Ureter (tissue), 1 donor: ENCODE measurements at places on chromosomes 1 and 21. TPM values are rescaled to one million over a fixed set of nuclear protein-coding genes. Genes with fewer than 3 reads are reported as not detected.

NBPF3 gene
- 21.5 TPM for total RNA-seq

RIMS3 gene
- 5.3 TPM for total RNA-seq

NHLH1 gene
- total RNA-seq: not detected

ABCA4 gene
- total RNA-seq: 1.8 TPM

FCRL4 gene
- not detected for total RNA-seq

ANGPTL3 gene
- not detected for total RNA-seq

OR10T2 gene
- total RNA-seq: not detected

GRCh38 chr1:87927391-87928280 is 599.0 kb downstream of the LMO4 start:
- no peak for DNase-seq

DNA sequence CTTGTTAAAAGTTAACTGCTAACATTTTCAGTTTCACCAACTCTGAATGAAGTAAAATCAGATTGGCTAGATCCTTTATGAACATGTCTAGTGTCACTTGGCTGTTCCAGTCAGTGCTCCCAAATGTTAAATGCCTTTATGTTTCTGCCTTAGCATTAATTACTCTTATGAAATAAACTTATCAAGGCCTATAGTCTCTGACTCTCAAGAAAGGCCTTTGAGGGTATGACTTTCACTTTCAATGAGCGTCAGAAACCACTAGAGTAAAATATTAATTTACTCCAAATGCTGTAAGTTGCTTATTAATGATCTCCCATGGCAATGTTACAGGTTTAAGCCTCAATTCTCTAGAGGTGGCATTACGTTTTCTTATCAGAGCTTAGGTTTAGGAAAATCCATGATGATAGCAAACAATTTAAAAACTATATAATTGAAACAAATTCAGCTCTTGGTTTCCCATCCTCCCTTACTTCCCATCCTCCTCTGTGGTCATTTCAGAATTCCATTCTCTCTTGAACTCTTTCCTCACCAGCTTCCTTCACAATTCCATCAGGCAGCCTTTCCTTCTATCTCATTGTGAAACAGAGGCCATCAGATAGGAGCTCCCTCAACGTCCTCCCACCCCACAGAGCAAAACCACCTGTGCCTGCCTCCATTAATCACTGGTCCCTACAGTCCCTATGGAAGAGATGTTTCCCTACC is 108.6 kb upstream of the COP1 start:
- DNase-seq: no peak

DNA sequence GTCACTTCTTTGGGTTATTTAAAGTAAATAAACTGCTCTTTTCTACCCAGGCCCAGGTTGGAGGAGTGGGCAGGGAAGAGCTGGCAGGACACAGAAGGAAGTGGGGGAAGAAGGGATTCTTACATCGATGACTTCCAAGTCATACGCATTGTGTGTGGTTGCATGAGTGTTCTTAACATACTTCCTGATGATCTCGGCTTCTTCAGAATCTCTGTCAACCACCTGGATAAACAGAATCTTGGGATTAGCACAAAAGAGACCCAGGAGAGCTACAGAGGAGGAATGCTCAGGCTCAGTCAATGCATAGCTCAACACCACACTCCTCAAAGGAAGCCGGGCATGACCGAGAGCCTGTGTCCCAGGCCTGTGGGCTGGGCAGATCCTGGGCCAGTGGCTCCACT is 42.1 kb downstream of the PARP1 start:
- no peak for DNase-seq

- no peak for DNase-seq
Measured at GRCh38 chr1:3404801-3405200, 49.7 kb upstream of the ARHGEF16 start.

DNA sequence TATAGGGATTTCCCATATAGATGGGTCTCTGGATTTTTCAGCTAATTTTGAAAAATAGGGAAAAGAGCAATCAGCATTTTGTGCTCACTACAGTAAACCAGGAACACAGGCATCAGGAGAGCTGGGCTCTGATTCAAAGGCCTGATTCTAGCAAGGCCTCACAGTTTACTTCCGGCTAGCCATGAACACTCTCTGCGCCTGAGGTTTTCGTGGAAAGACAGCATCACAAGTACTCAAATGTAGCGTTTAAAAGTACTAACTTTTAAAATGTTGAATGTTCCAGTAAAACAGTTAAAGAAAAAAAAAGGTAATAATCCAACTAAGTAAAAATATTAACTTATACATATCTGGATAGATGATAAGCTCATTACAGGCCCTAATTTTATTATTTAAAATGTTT is 120.6 kb downstream of the SLC45A1 start:
- no peak for DNase-seq

GRCh38 chr1:116463730-116464129 is 90.7 kb downstream of the ATP1A1 start:
- no peak for DNase-seq

DNA sequence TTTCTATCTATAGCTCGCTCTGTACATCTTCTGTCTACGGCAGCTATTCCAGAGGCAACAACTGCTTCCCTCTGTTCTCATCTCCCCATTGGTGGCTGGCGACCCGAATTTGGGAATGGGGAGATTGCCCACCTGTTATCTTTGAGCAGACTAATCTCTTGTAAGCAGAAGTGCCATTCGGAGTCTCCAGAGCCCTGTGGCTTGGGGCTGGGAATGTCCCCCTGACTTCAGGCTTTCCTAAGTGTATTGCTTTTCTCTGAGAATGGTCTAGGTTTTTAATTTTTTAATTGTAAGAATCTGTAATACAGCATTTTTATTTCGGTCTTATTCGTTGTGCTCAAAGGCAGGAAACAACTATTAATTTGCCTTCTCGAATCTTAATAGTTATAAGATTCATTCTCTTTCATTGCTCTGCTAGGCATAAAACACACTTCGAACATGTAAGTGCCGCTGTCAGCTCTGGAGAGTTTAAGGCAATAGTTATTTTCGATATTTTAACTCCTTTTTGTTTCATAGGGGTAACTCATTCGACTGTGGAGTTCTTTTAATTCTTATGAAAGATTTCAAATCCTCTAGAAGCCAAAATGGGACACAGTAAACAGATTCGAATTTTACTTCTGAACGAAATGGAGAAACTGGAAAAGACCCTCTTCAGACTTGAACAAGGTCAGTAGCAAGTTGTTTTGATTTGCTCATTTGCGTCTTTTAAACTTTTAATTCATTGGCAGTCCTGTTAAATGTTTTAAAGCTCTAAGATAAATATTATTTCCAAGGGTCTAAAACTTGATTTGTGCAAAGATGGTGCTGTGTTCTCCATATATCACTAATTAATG is 514 bp downstream of the AGL start:
- DNase-seq: no peak

- peak; percentile 40 for DNase-seq
Measured at GRCh38 chr21:42572906-42573495, 59.3 kb downstream of the SLC37A1 start.

GRCh38 chr1:155729031-155729898 is 40.4 kb downstream of the DAP3 start:
- peak; percentile 52 for DNase-seq

DNA sequence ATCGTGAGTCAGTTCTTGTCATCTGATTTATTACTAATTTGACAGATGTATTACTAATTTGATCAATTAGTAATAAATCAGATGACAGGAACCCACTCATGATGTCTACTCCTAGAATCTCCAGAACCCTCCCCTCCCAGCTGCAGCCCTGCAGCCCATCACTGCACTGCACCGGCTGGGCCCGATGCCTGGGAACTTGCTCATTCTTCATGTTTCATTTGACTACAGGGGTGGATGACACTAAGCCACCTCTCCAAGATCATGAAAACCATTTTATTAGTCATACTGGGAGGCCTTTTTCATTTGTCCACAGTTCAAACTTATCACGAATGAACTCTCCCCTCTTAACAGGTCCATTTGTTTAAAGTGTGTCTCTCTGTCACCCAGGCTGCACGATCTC is 41.0 kb downstream of the KCNH1 start:
- no peak for DNase-seq

DNA sequence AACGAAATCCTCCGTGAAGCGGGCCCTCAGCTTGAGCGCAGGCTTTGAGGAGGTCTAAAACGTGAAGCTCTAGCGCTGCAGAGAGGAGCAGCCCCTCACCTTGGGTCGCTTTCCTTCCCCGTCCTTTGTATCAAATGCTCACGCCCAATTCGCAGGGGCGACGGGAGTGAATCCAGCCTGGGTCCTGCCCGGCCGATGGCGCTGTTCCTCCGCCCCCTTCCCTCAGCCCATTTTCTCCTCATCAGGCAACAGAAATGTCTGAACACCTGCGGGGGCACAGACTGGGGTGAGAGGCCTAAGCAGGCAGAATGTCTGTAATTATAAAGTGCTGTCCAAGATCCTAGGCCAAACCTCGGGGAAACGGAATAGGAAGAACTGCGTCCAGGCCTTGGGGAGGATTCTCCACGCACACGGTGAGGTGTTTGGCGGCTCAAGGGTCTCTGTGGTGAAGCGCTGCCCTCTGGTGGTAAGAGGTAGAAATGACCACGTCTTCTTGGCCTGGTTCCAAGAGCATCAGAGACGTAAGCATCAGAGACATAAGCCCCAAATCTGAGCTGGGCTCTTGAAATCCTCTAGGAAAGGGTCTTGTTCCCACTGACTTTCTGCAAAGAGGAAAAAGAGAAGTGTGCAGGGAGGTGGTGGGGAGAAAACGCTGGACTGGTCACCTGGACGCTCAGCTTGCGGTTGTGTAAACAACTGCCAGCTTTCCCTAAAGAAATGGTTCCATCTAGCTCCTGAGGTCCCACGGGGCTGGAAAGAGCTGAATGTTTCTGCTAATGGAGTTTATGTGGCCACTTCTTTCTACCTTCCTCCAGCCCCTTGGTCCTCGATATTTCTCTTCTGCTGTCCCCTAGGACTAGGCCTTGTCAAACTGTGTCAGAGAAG is 92.1 kb upstream of the CD53 start:
- peak; percentile 72 for DNase-seq

GRCh38 chr1:24316645-24317044 is 2.5 kb upstream of the GRHL3 start:
- DNase-seq: no peak
